ENCODE measurements at places on chromosomes 7 and 10. TPM values are rescaled to one million over a fixed set of nuclear protein-coding genes. Genes with fewer than 3 reads are reported as not detected.

The TUBAL3 gene
- 0.15 TPM for total RNA-seq

The ELMO1 gene
- total RNA-seq: 8.8 TPM

The PALD1 gene
- 6.9 TPM for total RNA-seq

The DNAH11 gene
- 0.52 TPM for total RNA-seq

The ANKRD30A gene
- not detected for total RNA-seq

The CPVL gene
- total RNA-seq: 76.7 TPM

The SEMA4G gene
- total RNA-seq: 1.3 TPM

DNA sequence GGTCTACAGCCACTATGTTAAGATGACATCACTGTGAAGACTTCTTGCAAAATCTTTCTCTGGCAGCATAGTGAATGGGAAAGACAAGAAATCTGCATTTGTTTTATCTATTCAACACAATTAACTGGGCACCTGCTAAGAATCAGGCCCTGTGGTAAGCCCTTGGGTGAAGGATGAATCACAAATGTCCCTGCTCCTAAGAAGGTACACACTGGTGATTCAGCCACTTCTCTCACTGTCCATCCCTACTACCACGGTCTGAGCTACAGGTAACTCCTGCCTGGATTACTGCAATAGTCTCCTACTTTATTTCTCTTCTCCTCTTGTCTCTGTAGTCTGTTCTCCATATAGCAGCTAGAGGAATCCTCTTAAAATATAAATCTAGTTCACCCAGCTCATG, 116.1 kb downstream of the HIBADH start:
- no peaks in the 10 kb centered on the region for H3K4me1 ChIP-seq
- H3K4me3 ChIP-seq: no peak overlapping the region
- no peaks in the 10 kb centered on the region for H3K27me3 ChIP-seq
- H3K36me3 ChIP-seq: no peaks in the 10 kb centered on the region

DNA sequence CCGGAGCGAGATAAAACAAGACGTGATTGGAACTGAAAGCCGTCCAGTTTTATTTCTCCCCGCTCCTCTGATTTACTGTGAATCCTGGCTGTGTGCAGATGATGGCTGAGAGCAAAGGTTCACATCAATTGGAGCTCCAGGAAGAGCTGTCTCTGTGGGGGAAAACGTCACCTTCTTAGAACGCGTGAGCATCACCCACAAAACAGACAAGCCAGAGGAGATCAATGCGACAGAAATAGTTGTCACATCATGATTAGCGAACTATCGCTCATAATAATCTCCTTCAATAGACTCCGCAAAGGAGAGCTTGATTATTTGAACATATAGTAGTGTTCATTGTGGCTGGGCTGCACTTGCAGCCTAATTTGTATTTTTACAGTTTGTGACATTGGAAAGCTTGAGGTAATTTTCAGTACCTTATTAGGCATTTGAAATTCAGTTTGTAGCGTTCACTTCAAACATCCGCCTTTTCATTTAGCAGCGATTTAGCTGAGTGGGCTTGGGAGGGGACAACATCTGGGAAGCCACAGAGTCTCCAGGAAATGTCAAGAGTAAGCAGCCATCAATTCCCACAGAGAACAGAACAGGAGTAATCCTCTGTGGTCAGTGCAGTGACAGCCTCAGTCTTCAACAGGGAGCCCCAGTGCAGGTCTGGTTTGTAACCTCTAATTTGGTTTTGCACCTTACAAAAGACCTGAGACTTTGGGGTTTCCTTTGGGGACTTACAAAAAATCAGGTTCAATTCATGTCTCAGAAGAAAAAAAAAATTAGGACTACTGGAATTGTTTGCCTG, 276.8 kb upstream of the PFKP start:
- H3K36me3 ChIP-seq: no peaks in the 10 kb centered on the region
- H3K27ac ChIP-seq: no peak overlapping the region
- no peak overlapping the region for H3K4me3 ChIP-seq
- H3K4me1 ChIP-seq: no peaks in the 10 kb centered on the region

DNA sequence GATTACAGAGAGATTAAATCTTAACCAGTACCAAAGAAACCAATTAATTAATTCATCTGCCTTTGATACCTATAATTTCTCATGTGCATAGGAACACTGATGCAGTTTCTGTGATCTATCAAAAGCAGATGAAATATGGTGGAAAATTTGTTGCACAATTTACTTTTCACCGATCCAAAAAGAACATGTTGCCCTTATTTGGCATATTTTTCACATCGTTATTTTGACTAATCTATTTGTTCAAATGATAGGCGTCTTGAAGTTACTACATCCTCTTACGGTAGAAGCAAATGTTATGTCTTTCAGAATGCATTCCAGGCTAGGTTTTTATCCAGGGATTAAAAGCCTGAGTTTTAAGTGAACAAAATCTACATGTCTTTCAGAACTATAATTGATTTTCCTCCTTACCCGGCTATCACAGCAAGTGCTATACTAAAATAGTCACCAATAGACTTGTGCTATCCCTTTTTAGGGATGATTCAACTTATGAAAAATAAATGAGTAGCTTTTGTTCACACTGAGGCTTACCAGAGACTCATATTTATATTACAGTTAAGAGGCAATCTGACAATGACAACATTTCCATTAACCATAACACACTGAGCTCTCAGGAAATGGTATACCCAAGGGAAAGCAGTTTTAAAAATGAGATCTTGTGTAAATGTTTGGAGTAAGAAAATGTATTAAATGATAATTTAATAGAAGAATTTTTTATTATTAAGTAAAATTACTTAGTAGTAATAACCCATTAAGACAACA, 16.8 kb upstream of the TES start:
- DNase-seq: no peak
- H3K36me3 ChIP-seq: no peaks in the 10 kb centered on the region
- H3K27ac ChIP-seq: no peak overlapping the region
- no peaks in the 10 kb centered on the region for H3K4me1 ChIP-seq
- H3K4me3 ChIP-seq: no peak overlapping the region
- no peaks in the 10 kb centered on the region for H3K27me3 ChIP-seq

GRCh38 chr10:47070541-47070940, 159.3 kb downstream of the PTPN20 start:
- H3K27ac ChIP-seq: no peak overlapping the region
- H3K4me1 ChIP-seq: no peaks in the 10 kb centered on the region
- DNase-seq: no peak
- no peaks in the 10 kb centered on the region for H3K27me3 ChIP-seq
- H3K36me3 ChIP-seq: no peaks in the 10 kb centered on the region
- H3K4me3 ChIP-seq: no peak overlapping the region

DNA sequence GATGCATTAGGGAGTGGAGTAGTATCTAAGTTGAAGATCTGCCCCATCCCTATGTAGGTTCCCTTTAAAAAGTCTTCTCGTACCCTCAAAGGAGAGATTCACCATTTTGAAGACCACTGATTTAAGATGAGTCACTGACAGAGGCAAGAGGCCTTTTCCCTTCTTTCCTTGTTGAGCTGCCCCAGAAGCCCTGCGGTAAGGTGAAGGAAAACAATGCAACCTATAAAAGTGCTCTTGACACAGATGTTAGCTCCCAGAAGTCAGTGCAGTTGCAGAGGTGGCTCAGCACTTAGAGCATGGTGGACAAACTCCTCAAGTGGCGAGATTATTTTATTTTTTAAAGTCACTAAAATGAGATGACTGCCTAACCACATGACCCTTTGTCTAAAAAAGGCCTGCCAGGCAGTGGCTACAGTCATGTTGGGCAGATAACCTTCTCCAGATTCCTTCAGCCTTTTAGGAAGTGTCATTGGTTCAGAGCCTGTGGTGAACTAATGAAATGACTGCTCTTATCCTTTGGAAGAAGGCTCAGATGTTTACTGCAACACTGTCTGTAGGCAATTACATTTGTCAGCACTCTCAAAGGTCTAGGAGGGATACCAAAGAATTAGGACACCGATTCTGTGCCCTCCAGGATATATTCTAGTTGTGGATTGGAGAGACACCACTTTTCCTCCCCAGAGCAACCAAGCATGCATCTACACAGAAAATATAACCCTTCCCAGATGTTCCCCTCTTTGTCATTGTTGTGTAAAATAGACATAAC, 88.7 kb downstream of the ARID5B start:
- DNase-seq: no peak
- peaks cover 47% of the 10 kb centered on the region for H3K4me1 ChIP-seq
- H3K36me3 ChIP-seq: no peaks in the 10 kb centered on the region

DNA sequence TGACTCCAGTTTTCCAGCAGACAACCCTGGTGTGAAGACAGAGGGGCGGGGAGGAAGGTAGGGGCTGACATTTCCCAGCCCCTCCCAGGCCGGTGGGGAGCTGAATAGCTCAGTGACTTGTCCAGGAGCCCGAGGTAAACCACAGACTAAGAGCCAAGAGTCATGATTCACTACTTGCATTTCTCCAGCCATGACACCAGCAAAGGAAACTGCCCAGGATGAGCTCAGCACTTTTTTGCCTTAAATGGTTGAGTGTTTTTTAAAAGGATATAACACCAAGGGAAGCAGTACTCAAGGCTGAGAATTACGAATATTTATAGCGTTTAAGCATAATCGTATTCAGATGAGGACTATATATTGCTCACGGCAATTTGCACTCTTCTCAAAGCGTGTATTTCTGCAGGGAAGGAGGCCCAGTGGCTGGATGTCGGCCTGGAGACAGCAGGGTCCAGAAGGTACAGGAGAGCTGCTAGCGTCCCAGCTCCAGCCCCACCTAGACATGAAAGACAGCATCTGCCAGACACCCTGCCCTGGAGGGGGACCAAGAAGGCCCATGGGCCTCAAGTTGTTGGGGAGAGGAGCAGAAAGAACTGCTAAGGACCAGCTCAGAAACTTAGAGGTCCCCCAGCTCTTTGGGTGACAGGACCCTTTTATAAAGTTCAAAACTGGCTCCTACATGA, 141.4 kb downstream of the GRID1 start:
- H3K27ac ChIP-seq: no peak overlapping the region
- H3K4me1 ChIP-seq: no peaks in the 10 kb centered on the region
- DNase-seq: no peak
- no peak overlapping the region for H3K4me3 ChIP-seq

DNA sequence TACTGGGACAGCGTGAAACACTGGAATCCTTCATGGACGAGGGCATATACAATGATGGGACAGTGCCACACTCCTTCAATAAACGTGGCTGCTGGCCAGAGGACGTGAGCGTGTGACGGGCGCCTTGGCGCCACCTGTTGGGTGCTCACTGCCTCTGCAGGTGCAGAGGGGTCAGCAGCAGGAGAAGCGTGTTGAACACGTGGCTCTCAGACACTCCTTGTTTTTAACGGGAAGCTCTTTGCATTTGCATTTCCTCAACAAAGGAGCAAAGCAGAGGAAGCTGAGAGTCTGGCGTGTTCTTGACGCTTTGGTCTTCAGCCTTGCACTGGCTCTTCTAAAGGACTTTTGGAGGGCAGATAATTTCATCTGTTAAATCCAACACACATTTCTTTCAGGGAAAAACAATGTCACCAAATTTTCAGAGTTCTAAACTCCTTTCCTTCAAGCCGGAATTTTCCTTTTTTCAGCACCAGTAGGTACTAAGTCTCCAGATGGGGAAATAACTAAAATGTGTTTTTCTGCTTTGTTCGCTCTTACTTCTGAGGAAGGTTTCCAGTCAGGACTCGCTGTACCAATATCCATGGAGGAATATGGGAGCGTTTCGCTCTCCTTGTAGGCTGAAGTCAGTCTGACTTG, 2.9 kb upstream of the GET4 start:
- peaks cover 64% of the 10 kb centered on the region for H3K36me3 ChIP-seq
- peaks cover 60% of the 10 kb centered on the region for H3K4me1 ChIP-seq
- H3K27ac ChIP-seq: peak overlapping the region; percentile 52
- no peaks in the 10 kb centered on the region for H3K27me3 ChIP-seq

- H3K27ac ChIP-seq: no peak within 1 kb of the TSS
- no peak for DNase-seq
- H3K4me1 ChIP-seq: no peaks in the 10 kb centered on the region
- H3K4me3 ChIP-seq: no peak within 1 kb of the TSS
- no peaks in the 10 kb centered on the region for H3K36me3 ChIP-seq
Observed at GRCh38 chr10:5196702-5197113, at the start of gene AKR1C4. Gene AKR1C4, plus strand, starts transcription at chr10:5196837. Its CDS starts 31 bp downstream, at chr10:5196868.

DNA sequence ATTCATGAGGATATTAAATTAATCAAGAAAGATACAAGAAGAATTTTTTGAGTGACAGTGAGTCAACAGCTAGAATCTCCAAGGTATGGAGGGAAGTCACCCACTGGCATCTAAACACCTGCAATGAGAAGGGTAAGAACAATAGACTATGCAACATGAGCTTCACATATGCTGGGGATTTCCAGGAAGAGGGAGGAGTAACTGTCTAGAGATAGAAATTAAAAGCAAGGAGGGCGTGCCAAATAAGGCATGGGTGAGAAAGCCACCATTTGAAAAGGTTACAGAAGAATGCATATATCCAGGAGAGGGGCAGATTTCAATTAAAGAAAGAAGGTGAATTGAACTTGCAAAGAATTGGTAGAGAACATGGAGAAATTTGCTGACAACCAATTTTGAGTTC, 365.7 kb downstream of the GPR37 start:
- H3K4me3 ChIP-seq: no peak overlapping the region
- H3K27ac ChIP-seq: no peak overlapping the region
- no peaks in the 10 kb centered on the region for H3K36me3 ChIP-seq
- H3K4me1 ChIP-seq: no peaks in the 10 kb centered on the region
- DNase-seq: no peak
- H3K27me3 ChIP-seq: no peaks in the 10 kb centered on the region

DNA sequence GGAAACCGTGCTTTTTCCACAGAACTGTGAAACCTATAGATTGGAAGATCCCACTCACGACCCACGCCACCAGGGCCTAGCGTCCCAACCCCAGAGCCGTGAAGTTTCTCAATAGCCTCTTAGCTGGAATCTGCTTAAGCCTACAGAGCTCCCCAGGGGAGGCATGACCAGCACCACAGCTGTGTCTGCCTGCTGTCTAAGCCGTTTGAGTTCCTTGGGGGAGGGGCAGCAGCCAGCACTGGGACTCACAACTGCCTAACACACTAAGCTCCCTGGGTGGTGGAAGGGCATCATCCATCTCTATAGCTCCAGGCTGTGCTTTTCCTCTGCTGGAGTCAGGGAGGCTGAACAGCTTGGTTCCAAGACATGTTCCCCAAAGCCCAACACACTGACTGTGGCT, 26.0 kb upstream of the TMEM140 start:
- peak; percentile 22 for DNase-seq
- H3K36me3 ChIP-seq: no peaks in the 10 kb centered on the region
- no peak overlapping the region for H3K27ac ChIP-seq
- H3K27me3 ChIP-seq: no peaks in the 10 kb centered on the region
- H3K4me3 ChIP-seq: no peak overlapping the region

GRCh38 chr7:156074982-156075615, 262.8 kb upstream of the SHH start:
- no peak overlapping the region for H3K4me3 ChIP-seq
- no peaks in the 10 kb centered on the region for H3K36me3 ChIP-seq
- no peak for DNase-seq
- H3K4me1 ChIP-seq: no peaks in the 10 kb centered on the region

GRCh38 chr7:149761307-149761706, 12.1 kb downstream of the ZNF467 start:
- peaks cover 26% of the 10 kb centered on the region for H3K27me3 ChIP-seq
- no peak overlapping the region for H3K27ac ChIP-seq
- peaks cover 5% of the 10 kb centered on the region for H3K36me3 ChIP-seq
- no peak overlapping the region for H3K4me3 ChIP-seq
